ENCODE measurements at places on chromosomes 7 and 10.

- no peak for DNase-seq
Observed at GRCh38 chr10:75470901-75471300, 39.5 kb downstream of the LRMDA start.

GRCh38 chr10:109592391-109592790, 330.9 kb downstream of the XPNPEP1 start:
- no peak for DNase-seq

DNA sequence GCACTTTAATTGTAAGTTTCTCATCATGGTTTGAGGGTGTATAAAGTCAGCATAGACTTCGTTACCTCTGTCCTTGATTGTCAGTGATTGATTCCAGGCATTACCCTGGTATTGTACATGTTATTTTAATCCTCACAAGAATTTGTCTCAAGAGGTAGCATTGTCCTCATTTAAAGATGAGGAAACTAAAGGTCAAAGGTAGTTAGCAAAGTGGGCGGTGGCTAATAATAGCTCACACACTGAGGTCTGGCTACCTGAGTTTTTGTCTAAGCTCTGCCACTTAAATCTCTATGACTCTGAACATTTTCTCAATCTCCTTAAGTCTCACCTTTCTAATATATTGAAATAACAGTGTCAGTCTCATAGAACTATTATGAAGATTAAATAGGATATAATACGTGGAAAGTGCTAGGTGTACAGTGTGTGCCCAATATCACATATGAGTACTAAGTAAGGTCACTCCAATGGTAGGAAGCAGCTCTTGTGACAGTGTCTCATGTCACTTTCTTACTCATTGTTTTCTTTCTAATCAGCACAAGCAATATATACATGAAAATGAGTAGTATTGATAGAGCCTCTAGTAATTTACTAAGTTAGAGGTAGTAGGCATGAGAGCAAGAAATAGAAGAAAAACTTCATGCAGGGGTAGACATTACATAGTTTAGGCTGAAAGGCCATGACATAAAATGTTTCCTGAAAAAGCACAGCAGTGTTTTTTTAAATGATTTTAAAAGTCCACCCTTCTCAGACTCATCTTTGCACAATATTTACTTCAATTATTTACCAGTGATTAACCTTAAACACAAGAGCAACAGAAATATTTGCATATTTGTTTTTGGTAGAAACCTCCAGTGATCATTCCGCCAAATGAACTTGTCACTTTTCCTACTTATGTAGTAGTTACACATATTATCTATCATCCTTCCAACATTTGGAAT, 21.0 kb downstream of the AHR start:
- DNase-seq = no peak

DNA sequence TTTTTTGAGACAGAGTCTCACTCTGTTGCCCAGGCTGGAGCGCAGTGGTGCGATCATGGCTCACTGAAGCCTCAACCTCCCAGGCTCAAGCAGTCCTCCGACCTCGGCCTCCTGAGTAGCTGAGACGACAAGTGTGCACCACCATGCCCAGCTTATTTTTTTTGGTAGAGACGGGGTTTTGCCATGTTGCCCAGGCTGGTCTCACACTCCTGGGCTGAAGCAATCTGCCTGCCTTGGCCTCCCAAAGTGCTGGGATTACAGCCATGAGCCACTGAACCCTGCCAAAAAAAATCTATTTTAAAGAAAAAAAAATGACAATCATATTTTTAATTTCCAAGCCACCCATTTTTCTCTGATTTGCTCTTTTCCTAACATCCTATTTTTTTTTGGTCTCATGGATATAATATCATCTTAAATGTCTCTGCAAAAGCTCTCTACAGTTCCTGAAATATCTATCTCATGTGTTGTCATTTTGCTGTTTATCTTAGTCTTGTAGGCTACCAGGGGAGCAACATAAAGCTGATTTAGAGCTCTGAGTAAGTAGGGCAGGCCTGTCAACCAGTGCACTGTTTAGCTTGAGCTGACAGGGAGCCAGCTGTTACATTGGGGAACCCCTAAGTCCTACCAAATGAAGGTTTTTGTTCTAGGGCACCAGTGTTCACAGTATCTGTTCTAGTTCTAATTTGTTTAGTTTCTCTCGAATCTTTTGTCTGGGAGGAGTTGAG, 29.9 kb upstream of the HBP1 start:
- DNase-seq = no peak

DNA sequence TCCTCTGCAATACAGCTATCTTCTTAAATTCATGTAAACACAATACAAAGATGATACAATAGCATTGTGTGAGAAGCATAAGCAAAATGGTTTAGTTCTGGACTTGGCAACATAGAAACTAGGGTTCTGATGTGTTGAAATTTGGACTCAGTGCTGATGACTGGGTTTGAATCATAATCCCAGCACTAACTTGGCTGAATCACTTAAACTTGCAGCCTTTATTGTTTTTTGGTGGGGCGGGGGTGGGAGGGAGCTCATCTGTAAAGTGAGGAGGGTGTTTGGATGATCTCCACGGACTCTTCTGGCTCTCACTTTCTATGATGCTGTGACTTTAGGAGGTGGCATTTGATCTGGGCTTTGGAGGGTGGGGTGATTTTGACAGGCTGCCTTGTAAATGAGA, 158.2 kb downstream of the WNT2 start:
- no peak for DNase-seq

DNA sequence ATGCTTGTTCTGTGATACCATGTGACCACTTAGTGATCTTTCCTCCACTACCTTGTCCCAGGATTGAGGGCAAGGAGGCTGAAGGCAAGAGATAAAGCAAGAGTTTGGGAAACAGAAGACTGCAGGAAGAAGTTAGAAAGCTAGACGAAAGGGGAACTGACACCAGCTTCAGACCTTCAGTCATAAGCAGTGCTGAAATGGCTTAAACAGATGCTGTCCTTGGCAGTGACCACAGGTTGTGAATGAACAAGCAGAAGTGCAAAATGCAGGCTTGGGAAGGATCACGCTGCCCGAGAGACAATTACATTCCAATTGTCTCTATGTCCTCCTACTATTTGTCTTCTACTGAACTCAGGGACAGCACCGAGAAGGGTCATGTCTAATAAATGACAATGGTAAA, 704.9 kb upstream of the AUTS2 start:
- DNase-seq = no peak

DNA sequence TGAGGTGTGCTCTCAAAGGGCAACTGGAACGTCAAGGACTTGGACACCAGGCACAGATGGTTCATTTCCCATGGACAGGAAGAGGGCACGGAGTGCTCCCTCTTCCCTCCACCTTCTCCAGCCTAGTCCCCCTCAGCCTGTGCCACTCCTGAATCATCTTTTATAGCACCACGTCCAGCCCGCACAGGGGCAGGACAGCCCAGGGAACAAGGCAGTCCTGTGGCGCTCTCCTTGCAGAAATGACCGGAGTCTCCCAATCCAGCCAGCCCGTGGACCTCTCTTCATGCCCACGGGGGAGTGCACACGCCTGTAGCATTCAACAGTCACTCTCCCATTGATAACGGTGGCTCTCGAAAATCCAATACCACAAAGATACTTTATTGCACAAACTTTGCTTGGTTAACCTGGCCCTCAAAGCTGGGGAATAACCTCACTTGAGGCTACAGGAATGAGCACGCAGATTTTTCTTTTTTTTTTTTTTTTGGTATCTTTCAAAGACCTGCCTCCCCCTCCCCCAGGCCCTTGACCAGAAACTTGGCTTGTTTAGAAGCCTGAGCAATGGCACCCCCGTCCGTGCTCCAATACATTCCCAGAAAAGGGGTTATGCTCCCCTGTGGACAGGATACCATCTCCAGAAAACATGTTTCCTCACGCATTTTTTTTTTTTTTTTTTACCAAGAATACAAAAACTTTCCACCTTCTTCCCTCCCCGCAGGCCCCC, 733 bp downstream of the PRKCQ start:
- no peak for DNase-seq

- DNase-seq = no peak
Observed at GRCh38 chr10:90845726-90846125, 12.1 kb downstream of the HTR7 start.

DNA sequence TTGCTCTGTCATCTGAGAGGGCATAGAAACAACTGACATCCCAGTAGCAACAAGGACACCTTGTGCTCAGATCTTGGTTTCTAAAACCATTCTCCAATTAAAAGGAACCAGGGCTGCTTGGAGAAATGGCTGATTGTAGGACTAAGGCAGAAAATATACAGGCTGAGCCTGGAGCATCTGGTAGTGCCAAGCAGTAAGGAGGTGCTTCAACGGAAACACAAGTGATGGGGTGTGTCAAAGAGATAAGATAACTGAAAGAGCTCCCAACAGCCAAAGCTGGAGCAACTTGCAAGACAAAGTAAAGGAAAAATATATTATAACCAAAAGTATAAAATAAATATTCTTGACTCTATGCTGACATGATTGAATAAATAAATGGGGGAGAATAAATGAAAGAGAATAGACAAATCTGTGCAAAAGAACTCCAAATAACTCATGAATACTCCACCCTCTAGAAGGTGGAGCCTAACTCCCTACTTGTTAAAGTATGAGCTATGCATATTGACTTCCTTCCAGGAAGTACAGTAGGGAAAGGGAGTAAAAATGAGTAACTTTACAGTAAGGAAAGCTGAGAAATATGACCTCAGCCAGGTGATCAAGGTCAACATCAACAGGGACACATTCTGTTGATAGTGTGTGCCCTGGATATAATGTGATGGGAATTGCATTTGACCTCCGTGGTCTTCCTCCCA, 162.4 kb downstream of the NOC3L start:
- no peak for DNase-seq

DNA sequence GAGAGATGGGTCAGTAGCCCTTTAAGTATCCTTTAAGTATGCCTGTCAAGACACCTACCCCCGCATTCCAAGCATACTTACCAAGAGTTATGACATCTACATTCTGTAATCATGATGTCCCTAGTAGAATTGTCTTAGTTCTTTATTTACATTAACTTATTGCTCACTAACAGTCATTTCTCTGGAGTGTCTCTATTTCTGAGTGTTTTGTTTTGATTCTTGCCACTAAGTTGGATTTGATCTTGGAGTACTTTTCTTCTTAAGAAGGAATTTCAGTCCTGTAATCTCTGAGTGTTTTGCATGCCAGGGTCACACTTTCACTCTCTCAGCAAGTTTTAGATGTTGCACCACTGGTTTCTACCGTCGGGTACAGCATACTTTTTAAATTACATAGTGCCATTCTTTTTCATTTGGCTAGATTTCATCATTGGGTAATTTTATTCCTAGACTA, 1053.9 kb downstream of the KCNMA1 start:
- no peak for DNase-seq
